Aorta (tissue), 5 donors: ENCODE measurements at places on chromosomes 3 and 15.

GRCh38 chr15:69359722-69360121 lies 54.4 kb upstream of the KIF23 start:
- H3K36me3 ChIP-seq, result peaks cover 1% of the 10 kb centered on the region
- H3K4me1 ChIP-seq, result no peaks in the 10 kb centered on the region
- H3K27ac ChIP-seq, result no peak overlapping the region
- no peak overlapping the region for H3K4me3 ChIP-seq
- H3K27me3 ChIP-seq, result no peaks in the 10 kb centered on the region
- no peak for DNase-seq

GRCh38 chr15:66128116-66128680 lies 125.4 kb downstream of the MEGF11 start:
- H3K27ac ChIP-seq, result no peak overlapping the region
- no peaks in the 10 kb centered on the region for H3K27me3 ChIP-seq
- no peaks in the 10 kb centered on the region for H3K4me1 ChIP-seq
- DNase-seq, result no peak
- H3K4me3 ChIP-seq, result no peak overlapping the region
- H3K36me3 ChIP-seq, result no peaks in the 10 kb centered on the region

GRCh38 chr3:138509586-138509985 lies 75.2 kb downstream of the ESYT3 start:
- DNase-seq, result no peak
- no peaks in the 10 kb centered on the region for H3K36me3 ChIP-seq
- no peak overlapping the region for H3K27ac ChIP-seq
- no peaks in the 10 kb centered on the region for H3K4me1 ChIP-seq
- no peak overlapping the region for H3K4me3 ChIP-seq
- no peaks in the 10 kb centered on the region for H3K27me3 ChIP-seq

DNA sequence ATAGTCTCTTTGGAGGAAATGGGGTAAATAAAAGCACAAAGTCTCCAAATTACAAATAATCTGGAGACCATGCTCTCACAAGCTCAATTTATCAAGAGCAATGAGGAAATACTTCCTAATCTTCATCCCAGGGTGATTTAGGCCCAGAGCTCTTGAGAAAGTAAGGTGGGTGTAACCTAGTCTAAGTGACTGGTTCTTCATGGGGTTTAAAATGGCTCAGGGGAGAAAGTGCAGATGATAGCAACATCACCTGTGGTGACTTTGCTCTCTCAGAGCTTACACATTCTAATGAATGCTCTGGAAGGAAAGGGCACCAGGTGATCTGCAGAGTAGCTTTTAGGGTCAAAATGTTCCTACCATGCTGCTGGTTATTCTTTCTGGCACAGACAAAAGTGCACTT lies 118.4 kb upstream of the TP63 start:
- no peak for DNase-seq
- no peaks in the 10 kb centered on the region for H3K27me3 ChIP-seq
- H3K4me1 ChIP-seq, result no peaks in the 10 kb centered on the region
- no peak overlapping the region for H3K4me3 ChIP-seq

DNA sequence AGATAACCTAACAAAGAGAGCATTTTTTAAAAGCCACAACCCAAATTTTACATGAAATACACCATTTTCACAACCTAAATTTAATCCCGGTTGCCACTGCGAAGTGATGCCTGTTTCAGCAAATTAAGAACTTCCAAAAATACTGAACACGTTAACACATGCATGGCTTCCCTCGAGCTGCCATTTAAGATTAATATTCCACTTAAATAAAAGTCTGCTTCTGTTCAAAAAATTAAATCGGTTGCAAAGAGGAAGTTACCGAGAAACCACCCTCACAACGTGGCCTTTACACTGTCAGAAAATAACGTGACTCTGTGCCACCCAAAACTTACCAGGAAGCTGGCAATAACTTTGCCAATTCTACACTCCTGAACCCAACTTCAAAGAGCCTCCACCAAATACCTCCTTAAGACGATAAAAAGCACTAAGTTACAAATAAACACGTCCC lies 1.2 kb downstream of the TBL1XR1 start:
- H3K27ac ChIP-seq, result peak overlapping the region; percentile 60
- H3K27me3 ChIP-seq, result no peaks in the 10 kb centered on the region
- peaks cover 3% of the 10 kb centered on the region for H3K4me1 ChIP-seq

- DNase-seq, result no peak
- H3K4me1 ChIP-seq, result no peaks in the 10 kb centered on the region
- no peak overlapping the region for H3K27ac ChIP-seq
- H3K27me3 ChIP-seq, result no peaks in the 10 kb centered on the region
- H3K36me3 ChIP-seq, result no peaks in the 10 kb centered on the region
Measured at GRCh38 chr3:118729546-118729945, 305.1 kb downstream of the IGSF11 start.

- DNase-seq, result no peak
- H3K4me1 ChIP-seq, result no peaks in the 10 kb centered on the region
- no peak overlapping the region for H3K4me3 ChIP-seq
- H3K27me3 ChIP-seq, result no peaks in the 10 kb centered on the region
- H3K27ac ChIP-seq, result no peak overlapping the region
- no peaks in the 10 kb centered on the region for H3K36me3 ChIP-seq
Measured at GRCh38 chr3:41033956-41034519, 165.3 kb upstream of the CTNNB1 start.

- no peaks in the 10 kb centered on the region for H3K36me3 ChIP-seq
- no peaks in the 10 kb centered on the region for H3K27me3 ChIP-seq
- no peak overlapping the region for H3K27ac ChIP-seq
- no peaks in the 10 kb centered on the region for H3K4me1 ChIP-seq
- no peak for DNase-seq
- no peak overlapping the region for H3K4me3 ChIP-seq
Measured at GRCh38 chr15:86762874-86763273, 683.2 kb downstream of the AGBL1 start.

DNA sequence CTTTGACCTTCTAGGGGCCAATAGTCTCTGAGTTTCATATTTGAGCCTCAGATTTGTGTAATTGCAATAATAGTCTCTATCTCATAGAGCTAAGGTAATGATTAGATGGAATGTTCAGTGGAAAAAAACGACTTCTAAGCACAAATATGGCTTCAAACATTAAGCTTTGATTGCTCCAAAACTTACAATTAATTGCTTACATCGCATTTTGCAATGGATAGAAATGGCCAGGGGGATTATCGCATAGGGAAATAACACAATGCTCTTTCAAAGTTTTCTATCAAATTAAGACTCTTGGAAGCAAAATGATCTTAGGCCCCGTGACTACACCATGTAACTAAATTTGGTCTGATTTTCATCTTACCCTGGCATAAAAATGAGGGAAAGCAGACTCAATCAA lies 888.6 kb downstream of the AGBL1 start:
- no peaks in the 10 kb centered on the region for H3K4me1 ChIP-seq
- no peak overlapping the region for H3K27ac ChIP-seq
- no peak overlapping the region for H3K4me3 ChIP-seq

GRCh38 chr3:4709341-4709740 lies 216.2 kb downstream of the ITPR1 start:
- no peaks in the 10 kb centered on the region for H3K4me1 ChIP-seq
- H3K27me3 ChIP-seq, result no peaks in the 10 kb centered on the region
- H3K27ac ChIP-seq, result no peak overlapping the region
- H3K36me3 ChIP-seq, result peaks cover 15% of the 10 kb centered on the region

- H3K4me3 ChIP-seq, result peak overlapping the region; percentile 63
- H3K27me3 ChIP-seq, result no peaks in the 10 kb centered on the region
- no peaks in the 10 kb centered on the region for H3K36me3 ChIP-seq
- no peaks in the 10 kb centered on the region for H3K4me1 ChIP-seq
- H3K27ac ChIP-seq, result no peak overlapping the region
Measured at GRCh38 chr15:72782274-72783003, 1.1 kb downstream of the ADPGK start.

DNA sequence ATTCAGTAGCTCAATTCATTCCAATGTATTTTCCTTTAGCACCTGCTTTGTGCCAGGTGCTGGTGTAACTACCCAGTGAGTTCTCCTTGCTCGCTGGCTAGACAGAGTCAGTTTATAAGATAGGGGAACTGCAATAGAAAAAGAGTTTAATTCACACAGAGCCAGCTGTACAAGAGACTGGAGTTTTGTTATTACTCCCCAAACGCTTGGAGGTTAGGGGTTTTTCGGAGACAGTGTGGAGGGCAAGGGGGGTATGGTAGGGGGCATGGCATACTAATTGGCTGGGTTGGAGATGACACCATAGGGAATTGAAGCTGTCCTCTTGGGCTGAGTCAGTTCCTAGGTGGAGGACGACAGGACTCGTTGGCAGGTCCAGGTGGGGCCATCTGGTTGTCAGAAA lies 5.4 kb upstream of the CFAP91 start:
- no peak for DNase-seq
- no peaks in the 10 kb centered on the region for H3K4me1 ChIP-seq
- no peak overlapping the region for H3K4me3 ChIP-seq
- no peaks in the 10 kb centered on the region for H3K36me3 ChIP-seq
- H3K27ac ChIP-seq, result no peak overlapping the region

DNA sequence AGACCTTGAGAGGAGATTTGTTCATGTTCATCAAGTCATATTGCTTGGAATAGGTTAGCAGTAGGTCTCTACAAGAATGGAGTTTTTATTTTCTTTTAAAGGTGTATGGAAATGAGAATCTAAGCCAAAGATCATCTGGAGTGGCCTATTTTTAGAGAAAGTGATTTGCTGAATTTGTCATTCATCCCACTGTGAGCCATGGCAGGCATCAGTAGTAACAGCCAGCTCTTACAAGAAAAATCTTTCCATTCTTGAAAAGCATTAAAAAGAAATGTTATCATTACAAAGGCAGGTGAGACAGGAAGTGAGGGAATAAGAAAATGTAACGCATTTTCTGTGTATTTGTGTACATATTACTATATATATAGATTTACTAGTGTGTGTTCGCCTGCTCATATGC lies 29.6 kb downstream of the STAC start:
- no peak overlapping the region for H3K4me3 ChIP-seq
- H3K27me3 ChIP-seq, result no peaks in the 10 kb centered on the region
- H3K36me3 ChIP-seq, result peaks cover 6% of the 10 kb centered on the region
- H3K4me1 ChIP-seq, result no peaks in the 10 kb centered on the region
- H3K27ac ChIP-seq, result no peak overlapping the region

DNA sequence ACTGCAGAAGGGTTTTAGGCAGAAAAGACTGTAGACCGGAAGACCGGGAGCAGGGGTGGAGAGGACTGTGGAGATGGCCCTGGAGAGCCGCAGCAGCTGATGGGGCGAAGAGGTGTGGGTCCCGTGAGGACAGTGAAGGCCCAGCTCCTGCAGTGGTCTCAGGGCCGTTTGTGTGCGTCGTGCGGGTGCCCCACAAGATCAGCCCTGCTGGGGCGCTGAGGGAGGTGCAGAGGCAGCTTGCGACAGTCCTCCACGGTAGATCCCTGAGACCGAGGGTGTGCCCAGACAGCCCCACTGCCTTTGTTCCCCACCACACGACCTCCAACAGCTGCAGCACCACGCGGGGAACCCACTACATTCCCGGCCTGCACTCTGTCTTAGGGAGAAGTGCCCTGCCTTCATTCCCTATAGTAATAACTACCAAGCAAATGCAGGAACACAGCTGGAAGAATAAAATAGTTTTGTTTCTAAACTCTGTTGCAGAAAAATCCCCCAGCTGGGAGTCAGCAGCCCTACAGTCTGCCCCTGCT lies 19.0 kb upstream of the CRABP1 start:
- no peaks in the 10 kb centered on the region for H3K36me3 ChIP-seq
- no peak overlapping the region for H3K27ac ChIP-seq
- H3K4me3 ChIP-seq, result no peak overlapping the region
- no peak for DNase-seq
- H3K27me3 ChIP-seq, result no peaks in the 10 kb centered on the region

DNA sequence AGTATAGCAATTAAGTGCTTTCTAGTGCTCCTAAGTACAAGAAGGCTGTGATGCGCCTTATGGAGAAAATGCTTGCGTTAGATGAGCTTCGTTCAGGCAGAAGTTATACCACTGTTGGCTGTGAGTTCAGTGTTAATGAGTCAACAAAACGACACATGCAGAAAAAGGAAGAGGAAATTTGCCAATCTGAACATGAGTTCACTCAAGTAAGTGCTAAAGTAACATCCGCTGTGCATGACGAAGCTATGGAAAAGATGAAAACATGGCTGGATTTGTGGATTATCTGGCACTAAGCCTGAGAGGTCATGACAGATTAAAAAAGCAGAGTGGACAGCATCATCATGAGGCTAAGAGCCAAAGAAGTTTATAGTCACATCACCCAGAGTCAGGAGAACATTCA lies 36.9 kb downstream of the SH3BP5 start:
- no peak for DNase-seq
- no peaks in the 10 kb centered on the region for H3K4me1 ChIP-seq
- no peaks in the 10 kb centered on the region for H3K27me3 ChIP-seq
- no peak overlapping the region for H3K4me3 ChIP-seq
- H3K27ac ChIP-seq, result no peak overlapping the region

- peak within 1 kb of the TSS; percentile 84 for H3K4me3 ChIP-seq
- no peaks in the 10 kb centered on the region for H3K4me1 ChIP-seq
- no peaks in the 10 kb centered on the region for H3K27me3 ChIP-seq
- H3K36me3 ChIP-seq, result no peaks in the 10 kb centered on the region
- H3K27ac ChIP-seq, result no peak within 1 kb of the TSS
Measured at GRCh38 chr3:148697306-148698189, at the start of gene AGTR1. TSS of gene AGTR1 (plus strand) at chr3:148697903. CDS start at chr3:148741036, 43,133 bp downstream.

DNA sequence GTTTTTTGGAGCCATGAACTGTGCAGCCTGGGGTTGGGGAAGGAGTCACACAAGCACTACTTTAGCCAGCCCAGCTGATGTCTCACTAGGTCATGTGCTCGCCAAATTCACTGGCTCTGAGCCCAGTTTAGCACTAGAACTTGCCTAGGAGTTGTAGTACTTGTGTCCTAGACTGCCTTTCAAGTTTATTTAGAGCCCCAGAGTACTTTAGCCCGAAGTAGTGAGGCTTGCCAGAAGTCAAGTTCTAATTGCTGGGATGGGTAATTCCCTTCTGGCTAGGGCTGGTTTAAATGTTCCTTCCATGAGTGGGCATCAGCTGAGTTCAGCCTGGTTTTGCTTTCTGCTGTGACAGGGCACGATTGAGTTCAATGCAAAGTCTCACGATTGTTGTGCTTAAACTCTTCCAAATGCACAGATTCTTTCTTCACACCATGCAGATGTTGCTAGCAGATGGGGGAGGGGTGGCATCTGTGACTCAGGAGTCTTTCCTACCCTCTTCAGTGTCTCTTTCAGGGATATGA lies 228.2 kb upstream of the ZPLD1 start:
- peak overlapping the region; percentile 64 for H3K27ac ChIP-seq
- H3K4me3 ChIP-seq, result no peak overlapping the region
- no peaks in the 10 kb centered on the region for H3K4me1 ChIP-seq
- H3K36me3 ChIP-seq, result no peaks in the 10 kb centered on the region
- DNase-seq, result peak; percentile 86
- no peaks in the 10 kb centered on the region for H3K27me3 ChIP-seq

DNA sequence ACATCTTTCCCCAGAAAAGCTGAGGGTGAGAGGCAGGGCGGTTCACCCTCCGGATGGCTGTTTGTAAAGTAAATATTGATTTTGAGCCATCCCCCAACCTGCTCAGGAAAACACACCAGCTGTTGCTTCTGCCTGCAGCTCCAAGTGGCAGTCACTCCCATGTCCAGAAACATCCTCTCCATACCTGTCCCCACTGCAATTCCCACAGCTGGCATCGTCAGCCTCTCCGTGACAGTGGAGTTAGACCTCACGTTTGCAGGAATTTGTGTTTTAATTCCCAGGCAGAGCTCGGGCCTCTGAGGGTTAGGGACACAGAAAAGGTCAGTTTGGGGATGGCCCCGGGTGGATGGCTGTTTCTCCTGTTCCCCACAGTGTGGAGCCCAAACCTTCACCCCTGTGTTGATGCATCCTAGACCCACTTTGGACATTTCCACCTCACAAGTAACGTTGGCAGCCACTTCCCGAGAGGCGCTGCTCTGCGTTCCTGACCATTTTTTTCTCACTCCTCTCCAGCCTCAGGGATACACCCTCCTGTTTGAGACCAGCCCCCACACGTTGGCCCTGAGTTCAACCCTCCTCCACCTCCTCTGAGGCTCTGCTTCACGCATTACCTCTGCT lies 11.8 kb upstream of the FAM174B start:
- no peak for DNase-seq
- peaks cover 7% of the 10 kb centered on the region for H3K4me1 ChIP-seq
- no peak overlapping the region for H3K27ac ChIP-seq
- H3K4me3 ChIP-seq, result no peak overlapping the region
